ENCODE measurements at places on chromosomes 11 and 22.
A peak's percentile ranks its signal among the peaks of the same experiment; 100 is the strongest.

GRCh38 chr11:73198677-73199076 lies 19.4 kb upstream of the P2RY2 start:
- no peak for DNase-seq

GRCh38 chr11:20259506-20259905 lies 99.2 kb upstream of the DBX1 start:
- no peak for DNase-seq

DNA sequence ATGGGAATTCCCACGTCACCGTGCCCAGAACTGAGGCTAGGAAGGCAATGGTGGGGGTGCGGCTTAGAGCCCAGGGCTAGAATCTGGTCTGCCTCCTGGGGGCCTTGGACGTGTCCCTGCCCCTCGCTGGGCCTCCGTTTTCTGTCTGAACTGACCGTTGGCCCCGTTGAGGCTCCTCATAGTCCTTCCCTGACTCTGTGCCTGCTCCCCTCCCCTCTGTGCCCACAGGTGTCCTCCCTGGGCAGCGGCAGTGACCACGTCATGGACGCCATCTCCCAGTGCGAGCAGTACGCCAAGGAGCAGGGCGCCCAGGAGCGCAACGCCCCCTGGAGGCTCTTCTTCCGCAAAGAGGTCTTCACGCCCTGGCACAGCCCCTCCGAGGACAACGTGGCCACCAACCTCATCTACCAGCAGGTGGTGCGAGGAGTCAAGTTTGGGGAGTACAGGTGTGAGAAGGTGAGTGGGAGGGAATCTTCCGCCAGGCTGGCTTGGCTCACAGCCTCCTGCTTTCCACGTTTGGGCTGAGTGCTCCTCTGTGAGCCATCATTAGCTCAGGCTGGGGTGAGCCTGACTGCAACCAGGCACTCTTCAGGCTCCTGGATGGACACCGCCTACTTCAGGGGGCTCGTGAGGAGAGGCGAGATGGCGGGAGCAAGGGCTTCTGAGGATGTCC lies 63.9 kb downstream of the MYO7A start:
- peak; percentile 54 for DNase-seq

DNA sequence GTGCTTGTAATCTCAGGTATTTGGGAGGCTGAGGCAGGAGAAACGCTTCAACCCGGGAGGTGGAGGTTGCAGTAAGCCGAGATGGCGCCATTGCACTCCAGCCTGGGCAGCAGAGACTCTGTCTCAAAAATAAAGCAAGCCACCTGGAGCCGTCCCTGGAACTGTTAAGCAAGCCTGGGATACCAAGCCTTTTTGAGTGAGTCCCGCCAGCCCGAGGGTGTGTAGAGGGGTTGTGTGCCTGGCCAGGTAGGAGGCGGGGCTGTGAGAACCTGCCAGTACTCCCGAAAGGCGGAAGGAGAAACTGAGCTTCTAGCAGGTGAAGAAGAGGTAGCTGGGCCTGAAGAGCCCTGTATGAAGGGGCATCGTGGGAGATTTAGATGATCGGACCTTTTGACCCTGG lies 52.4 kb downstream of the TRIOBP start:
- DNase-seq: no peak

DNA sequence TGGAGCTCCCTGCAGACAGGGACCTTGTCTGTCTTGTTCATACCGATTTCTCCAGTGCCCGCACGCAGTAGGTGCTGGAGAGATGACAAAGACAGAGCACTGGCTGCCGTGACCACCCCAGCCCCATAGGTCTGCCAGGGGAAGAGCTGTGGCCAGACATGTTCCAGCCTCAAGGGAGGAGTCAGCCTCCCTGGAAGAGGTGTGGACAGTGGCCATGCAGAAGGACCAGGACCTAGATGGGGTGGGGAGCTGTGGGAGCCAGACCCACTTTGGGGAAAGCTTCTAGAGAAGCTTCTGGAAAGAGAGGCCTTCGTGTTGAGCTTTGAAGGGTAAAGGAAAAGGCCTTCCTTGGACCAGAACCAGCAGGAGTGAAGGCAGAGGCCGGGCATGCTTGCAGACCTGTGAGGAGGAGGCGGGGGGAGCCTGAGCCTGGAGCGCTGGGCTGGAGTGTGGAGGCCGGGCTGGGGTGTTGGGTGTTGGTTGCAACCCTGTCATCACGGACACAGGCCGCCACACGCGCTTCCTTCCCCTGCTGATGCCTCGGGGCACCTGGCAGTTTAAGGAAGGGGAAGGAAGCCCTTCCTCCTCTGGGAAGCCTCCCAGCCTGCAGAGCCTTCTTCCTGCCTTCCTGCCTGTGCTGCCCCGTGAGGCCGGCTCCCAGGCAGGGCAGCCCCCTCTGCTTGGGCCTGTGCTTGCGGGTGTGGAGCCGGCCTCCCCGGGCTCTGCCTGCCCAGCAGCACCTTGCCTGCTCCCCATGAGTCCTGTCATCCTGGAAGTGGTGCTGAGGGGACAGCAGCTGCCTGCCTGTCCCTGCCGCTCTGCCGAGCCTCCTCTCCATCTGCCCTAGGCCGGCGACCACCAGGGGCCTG lies 12.3 kb downstream of the RELT start:
- no peak for DNase-seq

DNA sequence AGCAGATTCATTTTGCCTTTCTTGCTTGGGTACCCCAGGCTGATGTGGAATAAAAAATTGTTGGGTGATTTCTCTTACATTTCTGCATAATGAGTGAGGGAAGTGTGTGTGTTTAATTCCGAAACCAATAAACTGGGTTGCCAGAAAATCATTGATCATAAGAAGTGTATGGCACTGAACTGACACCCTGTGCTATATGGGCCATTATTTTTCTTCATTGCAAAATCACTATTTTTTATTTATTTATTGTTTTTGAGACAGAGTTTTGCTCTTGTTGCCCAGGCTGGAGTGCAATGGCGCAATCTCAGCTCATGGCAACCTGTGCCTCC lies 14.6 kb upstream of the HIKESHI start:
- no peak for DNase-seq

DNA sequence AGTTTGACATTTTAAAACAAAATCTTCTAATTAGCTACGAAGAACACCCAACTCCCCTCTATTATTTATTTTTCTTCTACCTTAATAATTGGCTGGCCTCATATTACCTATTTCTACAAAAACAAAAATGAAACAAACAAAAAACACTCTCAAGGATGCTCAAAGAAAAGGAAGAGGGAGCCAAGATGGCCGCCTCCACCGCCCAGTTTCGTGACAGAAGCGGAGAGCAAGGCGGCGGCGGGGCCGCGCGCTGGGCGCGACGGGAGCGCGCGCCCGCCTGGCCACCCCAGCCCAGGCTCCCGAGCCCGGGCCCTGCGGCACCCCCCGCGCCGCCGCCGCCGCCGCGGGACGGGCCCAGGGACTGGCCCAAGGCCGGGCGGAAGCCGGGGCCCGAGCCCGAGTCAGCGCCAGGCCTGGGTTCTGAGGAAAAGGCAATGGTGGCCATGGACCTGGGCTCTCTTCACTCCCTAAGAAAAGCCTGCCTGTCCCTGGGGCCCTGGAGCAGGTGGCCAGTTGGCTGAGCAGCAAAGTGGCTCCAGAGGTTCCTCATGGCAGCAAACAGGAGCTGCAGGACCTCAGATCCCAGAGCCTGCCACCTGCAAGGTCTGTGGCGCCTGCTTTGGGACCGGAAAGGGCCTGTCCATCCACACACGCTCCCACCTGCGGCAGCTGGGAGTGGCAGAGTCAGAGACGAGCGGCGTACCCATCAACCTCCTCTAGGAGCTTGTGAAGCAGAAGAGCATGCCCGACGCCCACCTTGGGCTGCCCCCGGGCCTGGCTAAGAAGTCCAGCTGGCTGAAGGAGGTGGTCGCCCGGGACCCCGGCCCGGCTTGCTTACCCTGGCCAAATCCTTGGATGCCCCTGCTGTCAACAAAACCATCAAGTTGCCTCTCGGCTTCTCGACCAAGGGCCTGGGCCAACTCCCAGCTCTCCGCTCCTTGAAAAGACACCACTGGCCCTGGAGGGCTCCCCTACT lies 543.2 kb upstream of the CCDC179 start:
- no peak for DNase-seq

DNA sequence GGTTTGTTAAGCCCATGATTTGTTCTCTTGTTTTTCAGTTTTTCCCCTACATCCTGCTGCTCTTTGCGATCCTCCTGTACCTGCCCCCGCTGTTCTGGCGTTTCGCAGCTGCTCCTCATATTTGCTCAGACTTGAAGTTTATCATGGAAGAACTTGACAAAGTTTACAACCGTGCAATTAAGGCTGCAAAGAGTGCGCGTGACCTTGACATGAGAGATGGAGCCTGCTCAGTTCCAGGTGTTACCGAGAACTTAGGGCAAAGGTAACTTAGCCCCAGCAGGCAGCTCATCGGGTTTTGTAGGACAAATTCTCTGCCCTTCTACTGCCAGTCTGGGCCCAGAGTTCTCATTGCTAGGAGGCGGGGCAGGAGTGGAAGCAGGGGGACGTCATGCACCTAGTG lies 49.7 kb downstream of the PANX1 start:
- DNase-seq: no peak

GRCh38 chr11:2088746-2089535 lies 50.2 kb downstream of the IGF2 start:
- DNase-seq: no peak

- DNase-seq: no peak
Measured at GRCh38 chr11:60887556-60887955, 18.8 kb downstream of the PRPF19 start.

DNA sequence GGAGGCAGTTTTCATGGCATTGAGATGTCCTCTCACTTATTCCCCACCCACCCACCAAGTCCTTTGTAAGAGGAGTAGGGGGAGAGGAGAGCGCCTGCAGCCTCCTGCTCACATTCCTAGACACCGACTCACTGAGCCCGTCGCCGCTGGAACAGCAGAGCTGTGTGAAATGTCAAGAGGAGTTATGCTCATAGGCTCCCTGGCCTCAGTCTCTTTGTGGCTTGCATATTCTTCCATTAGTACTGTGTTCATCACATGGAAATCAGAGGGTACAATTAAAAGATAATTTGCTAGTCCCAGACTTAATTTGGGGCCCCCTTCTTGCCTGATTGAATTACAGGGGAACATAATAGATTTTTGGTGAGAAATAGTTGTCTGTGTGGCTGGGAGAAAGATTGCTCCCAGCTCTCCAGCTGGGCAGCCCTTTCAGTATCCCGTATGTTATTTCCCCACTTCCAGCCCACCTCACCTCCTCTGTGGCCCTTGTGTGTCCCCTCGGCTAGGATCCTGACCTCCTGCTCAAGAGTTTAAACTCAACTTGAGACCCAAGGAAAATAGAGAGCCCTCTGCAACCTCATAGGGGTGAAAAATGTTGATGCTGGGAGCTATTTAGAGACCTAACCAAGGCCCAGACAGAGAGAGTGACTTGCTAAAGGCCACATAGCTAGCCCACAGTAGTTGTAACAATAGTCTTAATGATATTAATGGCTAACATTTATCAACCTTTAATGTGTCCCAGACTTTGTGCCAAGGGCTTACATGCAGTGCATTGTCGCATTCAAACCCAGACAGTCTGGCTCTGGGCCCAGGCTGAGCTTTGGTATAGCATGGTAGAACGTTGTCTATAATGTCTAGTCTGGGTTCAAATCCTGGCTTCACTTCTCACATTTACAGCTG lies 32.2 kb downstream of the LIMK2 start:
- no peak for DNase-seq

DNA sequence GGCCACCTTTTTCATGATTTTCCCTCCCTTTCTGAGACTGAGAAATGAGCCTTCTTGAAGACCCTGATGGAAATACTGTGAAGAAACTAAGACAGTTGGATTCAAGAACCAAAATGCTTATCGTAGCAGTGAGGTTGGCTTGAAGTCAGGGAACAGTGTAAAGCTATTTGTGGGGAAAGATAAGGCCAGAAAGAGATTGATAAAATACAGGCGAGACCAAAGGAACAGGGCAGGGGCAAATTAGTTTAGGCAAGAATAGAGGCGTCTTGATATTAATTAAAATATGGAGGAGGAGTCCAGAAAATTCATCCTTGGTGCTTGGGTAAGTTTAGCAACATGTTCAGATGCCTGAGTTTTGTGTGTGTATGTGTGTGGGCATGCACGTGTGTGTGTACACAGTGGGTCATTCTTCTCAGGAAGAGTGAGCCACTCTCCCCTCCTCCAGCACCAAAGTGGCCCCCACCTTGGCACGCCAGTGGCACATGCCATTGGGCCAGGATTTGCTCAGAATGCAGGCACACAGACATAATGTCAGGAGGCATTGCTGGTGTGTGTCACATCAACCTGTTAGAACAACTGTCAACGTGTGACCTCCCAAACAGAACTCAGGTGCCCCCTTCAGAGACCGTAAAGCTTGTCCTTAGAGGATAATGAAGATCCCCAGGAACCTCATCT lies 3.9 kb upstream of the EHF start:
- DNase-seq: no peak

DNA sequence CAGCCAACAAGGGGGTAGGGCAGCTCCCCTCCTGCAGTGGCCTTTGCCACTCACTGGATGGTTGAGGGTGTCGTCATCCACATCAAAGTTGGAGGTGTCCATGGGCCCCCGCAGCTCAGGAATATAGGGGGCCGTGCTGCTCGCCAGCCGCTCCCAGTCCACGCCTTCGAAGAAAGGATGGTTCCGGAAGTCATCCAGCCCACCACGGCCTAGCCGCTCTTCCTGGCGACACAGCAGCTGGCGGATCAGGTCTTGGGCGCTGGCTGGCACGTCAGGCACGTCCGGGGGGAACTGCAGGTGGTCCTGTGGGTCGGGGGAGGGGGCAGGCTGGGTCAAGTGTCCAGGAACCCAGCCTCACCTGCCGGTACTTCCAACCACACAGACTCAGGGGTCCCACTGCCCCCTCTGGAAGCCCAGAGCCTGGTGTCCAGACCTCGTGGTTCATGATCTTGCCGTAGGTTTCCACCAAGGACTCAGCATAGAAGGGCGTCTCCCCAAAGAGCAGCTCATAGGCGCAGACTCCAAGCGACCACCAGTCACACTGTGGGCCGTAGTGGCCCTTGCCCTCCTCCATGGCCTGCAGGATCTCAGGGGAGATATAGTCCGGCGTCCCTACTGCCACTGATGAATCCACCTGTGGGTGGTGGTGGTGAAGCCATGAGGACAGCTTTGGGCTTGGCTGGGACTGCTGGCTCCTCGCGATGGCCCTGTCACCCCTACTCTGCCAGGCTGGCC lies 5.7 kb downstream of the CDC42BPG start:
- no peak for DNase-seq

- DNase-seq: peak; percentile 20
Measured at GRCh38 chr11:128905345-128906184, 14.4 kb downstream of the KCNJ5 start.
